Muscle of leg (tissue), 16 donors: ENCODE measurements at places on chromosomes 7 and 10.

GRCh38 chr10:85570871-85571270 lies 795.7 kb downstream of the GRID1 start:
- DNase-seq: no peak

DNA sequence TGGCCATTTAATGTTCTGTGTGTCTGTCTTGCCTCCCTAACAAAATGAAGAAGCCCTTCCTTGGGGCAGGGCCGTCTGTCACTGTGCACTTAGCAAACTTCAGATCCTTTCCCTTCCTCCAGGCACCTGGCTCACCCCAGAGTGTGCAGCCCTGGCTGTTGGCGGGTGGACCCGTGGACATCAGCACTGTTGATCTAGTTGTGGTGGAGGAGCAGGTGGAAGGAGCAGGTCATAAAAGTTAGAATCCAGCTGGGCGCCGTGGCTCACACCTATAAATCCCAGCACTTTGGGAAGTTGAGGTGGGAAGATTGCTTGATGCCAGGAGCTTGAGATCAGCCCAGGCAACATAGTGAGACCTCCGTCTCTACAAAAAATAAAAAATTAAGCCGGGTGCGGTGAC lies 12.7 kb downstream of the RAB19 start:
- no peak for DNase-seq

DNA sequence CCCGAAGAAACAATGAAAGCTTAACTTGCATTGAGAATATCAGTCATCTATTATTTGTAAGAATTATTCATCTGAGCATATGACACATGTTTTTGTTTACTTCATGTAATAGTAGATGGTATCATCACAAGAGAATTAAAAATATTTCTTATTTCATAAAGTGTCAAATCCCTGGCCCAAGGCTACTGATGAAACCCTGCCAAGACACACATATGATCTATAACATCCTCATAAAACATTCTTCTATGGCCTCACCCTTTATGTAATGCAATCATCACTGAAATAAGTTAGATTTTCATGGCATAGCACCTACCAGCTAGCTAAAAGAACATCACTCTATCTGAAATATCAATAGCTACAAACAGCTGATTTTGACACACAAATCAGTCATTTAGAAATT lies 385.6 kb upstream of the PHF14 start:
- DNase-seq: no peak

- no peak for DNase-seq
Measured at GRCh38 chr10:89241026-89241425, 10.5 kb downstream of the LIPA start.

GRCh38 chr7:141941075-141941474 lies 5.7 kb downstream of the CLEC5A start:
- no peak for DNase-seq

DNA sequence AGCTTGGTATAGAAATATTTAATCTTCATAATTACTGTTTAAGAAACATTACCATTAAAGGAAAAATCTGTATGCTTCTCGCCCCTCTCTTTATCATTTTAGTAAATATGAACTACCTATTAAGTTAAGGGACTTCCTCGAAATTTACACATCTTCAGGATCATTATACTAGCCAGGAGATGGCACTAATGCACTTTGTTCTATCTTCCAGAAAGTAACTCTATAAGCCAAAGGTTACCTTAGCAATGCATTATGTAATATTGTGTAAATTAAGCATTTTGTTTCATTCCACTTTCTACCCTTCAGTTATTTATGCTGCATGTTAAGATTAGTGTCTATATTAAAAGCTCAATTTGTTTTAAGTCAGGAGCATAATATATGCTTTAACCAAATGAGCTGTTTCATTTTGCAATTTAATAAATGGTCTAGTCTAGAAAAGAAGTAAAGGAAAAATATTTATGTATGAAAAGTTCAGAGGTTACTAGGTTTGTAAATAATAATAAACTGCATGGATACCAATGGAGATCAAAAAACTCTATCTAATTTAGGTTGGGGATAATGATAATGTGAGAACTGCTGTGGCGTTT lies 128.5 kb downstream of the ANKRD7 start:
- DNase-seq: peak; percentile 25

- DNase-seq: no peak
Measured at GRCh38 chr10:74963549-74963948, 137.1 kb downstream of the KAT6B start.

GRCh38 chr10:114323023-114323422 lies 81.3 kb downstream of the AFAP1L2 start:
- no peak for DNase-seq

DNA sequence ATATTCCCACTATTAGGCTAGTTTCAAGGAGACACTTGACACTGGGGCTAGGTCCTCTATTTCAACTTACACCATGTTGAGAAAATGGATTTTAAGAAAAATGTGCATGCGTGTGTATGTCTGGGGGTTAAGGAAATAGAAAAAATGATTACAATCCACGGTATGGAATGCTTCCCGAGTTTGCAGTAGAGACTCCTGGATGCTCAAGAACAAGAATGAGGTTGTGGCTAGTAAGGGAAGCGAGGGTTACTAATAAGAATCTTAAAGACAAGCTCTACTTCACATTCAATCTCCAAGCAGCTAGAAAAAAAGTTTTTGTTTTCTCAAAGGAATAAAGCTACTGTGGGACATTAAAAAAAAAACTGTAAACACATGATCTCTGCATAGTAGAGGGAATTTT lies 54.7 kb downstream of the ANK3 start:
- DNase-seq: no peak

DNA sequence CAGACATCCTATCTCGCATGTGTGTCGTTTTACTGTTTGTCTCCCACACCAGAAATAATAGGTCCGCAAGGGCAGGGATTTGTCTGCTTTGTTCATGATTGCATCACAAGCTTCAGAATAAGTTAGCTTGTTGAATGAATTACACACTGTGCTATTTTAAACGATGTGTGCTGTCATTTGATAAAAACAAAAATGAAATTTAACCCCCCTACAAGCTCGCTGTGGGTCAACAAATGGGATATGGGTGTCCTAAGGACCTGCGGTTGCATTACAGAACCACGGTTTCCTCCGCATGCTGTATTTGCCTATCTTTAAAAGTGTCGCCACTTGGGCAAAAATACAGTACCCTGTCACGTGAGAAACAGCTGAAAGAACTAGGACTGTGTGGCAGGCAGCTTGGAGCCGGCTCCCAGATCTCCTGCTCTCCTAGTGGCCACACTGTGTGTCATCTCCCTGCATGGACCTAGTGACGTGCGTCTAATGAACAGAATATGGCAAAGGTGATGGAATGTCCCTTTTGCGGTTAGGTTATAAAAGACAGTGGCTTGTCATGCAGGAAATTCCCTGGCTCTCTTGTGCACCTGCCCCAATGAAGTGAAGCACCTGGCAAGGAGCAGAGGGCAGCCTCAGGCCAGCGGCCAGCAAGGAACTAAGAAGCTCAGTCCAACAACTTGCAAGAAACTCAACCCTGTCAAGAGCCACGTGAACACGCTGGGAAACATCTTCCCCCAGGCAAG lies 32.9 kb upstream of the CRYGN start:
- DNase-seq: no peak

DNA sequence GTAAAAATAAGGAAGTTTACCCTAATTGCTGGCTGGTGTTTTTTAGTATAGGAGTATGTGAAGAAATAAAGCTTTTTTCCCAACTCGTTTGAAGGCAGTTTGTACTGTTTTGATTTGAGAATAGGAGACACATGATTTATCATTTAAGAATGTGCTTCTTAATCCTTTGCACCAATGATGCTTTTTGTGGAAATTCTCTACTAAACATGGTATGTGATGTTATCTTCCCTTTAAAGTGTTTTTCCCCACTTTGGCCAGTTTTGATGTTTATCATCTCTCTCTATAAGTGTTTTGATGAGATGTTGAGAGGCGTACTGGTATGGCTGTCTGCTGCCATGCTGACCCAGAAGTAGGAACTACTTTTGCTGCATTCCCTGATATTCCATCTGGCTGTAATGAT lies 85.1 kb downstream of the SUGCT start:
- DNase-seq: no peak

GRCh38 chr10:68516766-68517165 lies 10.6 kb downstream of the SLC25A16 start:
- no peak for DNase-seq
